ENCODE measurements at places on chromosomes 1 and 21.

DNA sequence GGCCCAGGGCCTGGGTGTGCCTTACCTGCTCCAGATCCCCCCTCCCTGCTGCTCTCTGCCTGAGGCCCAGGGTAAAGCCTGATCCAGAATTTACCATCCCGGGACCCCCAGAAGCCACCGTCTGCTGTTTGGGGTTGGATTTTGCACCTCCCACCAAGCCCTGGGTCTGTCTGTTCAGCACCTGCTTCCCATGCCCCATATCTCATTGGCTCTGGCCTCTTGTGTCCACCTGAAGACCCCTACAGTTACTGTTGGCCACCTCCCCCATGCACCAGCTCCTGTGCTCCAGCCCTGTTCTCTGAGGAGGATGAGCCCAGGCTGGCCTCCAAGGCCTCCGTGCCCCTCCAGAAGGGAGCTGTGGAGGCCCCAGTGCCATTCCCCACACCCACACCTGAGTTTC, 113.9 kb downstream of the GRIK3 start:
- DNase-seq = no peak

DNA sequence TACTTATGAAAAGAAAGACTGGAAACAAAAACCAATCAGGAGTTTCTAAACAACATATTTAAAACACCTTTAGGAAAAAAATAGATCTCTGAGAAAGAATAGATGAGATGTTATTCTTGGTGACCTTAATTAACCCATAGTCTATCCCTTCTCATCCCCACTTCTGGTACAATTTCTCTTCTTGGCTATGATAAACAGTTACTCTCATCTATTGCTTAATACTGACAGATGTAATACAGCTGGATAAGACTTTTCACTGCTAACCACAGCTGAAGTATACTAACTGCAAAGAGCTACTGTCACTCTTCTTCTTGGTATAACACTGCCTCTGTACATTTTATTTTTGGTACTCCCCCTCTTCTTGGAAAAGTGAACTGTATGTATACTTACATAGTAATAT, 15.2 kb downstream of the EXTL2 start:
- no peak for DNase-seq

GRCh38 chr1:37233606-37234005, 199.3 kb upstream of the GRIK3 start:
- DNase-seq = no peak

- DNase-seq = no peak
Observed at GRCh38 chr1:21773585-21773984, 9.4 kb downstream of the USP48 start.

- no peak for DNase-seq
Observed at GRCh38 chr1:173009597-173009996, 41.1 kb downstream of the TNFSF18 start.

DNA sequence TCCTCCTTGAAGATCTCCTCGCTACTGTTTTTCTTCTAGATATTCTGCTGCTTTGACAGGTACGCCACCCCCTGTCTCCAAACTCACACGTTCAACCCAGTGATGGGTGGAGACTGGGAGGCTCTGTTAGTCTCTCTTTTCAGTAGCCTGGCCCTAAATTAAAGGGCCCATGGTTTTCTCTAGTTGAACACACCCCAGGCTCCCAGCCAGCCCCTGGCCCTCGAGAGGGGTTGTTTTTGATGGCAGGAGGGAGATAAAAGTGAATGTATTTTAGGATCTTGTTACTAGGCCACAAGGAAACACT, 21.6 kb upstream of the CLDN14 start:
- no peak for DNase-seq

GRCh38 chr1:45772971-45773370, 22.5 kb upstream of the IPP start:
- no peak for DNase-seq

DNA sequence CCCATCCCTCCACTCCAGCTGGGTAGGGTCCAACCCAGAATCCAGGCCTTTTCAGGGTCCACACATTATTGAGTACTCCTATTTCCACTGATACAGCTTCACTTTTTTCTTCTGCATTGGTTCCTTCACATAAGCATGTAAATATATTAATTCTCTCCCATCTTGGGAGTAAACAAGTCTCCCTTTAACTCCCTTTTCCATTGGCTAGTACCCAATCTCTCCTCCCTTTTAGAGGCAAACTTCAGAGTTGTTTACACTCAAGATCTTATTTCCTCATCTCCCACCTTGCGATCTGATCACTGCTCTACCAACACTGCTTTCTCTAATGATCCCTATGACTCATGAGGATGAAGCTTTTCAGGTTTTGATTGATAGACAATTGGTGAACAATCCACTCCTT, 20.3 kb downstream of the DMAP1 start:
- no peak for DNase-seq

DNA sequence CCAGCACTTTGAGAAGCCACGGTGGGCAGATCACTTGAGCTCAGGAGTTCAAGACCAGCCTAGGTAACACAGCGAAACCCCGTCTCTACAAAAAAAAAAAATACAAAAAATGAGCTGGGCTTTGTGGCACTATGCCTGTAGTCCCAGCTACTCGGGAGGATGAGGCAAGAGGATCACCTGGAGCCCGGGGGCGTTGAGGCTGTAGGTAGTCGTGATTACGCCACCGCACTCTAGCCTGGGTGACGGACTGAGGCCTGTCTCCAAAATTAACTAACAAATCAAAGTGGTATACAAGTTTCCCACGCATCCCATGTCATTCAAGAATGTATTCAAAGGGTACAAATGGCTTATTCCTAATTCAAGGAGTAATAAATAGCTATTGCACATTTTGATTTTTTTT, 2.4 kb downstream of the AUNIP start:
- no peak for DNase-seq

DNA sequence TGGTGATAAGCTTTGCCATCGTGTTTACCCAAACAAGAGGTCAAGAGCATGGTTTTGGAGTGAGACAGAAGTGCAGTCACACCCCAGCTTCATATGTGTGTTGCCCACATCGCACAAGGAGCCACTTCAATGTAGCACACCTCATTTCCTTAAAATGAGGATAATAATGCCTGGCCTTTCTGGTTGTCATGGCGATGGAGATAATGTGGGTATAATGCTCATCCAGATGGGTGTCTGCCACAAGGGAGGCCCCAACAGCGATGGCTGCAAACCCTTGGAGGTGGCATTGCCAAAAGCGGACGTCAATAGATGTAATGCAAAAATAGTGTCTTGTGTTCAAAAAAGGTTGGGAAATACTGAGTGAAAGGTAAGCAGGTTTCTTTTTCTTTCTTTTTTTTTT, 83.1 kb upstream of the AJAP1 start:
- no peak for DNase-seq
